ENCODE measurements at places on chromosomes 11 and 22.
A peak's percentile ranks its signal among the peaks of the same experiment; 100 is the strongest.

- no peak for ATAC-seq
Measured at GRCh38 chr22:42330170-42330569, 59.7 kb upstream of the TCF20 start.

- ATAC-seq, result peak; percentile 48
Measured at GRCh38 chr11:120709808-120710207, 198.3 kb downstream of the GRIK4 start.

DNA sequence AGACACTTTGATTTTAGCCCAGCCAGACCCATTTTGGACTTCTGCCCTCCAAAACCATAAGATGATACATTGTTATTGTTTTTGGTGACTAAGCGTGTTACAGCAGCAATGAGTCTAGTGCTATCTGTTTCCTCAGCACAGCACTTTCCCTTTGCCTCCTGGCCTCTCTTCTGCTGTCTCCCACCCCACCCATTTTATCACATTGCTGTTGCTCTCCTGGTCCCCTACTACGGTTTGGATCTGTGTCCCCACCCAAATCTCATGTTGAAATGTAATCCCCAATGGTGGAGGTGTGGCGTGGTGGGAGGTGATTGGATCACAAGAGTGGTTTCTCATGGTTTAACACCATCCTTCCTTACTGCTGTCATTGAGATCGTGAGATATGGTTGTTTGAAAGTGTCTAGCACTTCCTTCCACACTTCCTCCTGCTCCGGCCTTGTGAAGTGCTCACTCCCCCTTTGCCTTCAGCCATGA is 59.8 kb upstream of the CD82 start:
- no peak for ATAC-seq

DNA sequence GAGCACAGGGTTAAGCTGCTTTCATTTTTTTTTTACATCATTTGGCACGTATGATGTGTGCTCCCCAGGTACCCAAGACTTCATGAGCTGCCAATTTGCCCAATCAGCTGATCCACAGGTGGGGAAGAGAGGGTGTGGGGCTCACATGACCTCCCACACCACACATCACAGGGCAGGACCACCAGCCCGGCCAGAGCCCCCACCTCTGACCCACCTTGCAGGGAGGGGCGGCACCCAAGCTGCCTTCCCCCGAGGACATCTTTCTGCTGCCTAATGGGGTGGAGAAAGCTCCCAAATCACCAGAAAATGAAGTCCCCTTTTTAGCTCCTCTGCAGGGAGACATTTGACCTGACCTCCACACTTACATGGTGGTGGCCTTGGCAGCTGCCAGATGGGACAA is 119.8 kb downstream of the MPPED1 start:
- ATAC-seq, result no peak

GRCh38 chr22:48319321-48320047 is 1508.2 kb downstream of the BRD1 start:
- no peak for ATAC-seq

DNA sequence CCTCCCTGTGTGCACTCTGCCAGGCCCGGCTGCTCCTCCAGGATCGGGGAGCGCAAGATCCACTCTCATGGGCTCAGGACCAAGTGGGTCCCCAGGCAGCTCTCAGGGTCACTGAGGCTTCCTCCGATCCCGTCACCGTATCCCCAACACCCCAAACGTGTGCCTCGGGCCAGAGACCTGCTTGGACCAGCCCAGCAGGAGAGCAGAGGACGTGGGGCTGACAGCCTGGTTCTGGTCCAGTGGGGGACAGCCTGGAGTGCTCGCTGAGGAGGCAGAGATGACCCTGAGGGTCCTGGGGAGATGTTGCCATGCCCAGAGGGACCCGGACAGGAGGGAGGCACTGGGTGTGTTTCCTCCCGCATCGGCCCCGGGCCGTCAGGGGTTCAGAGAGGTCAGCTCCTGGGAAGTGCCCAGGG is 1402.6 kb downstream of the BRD1 start:
- ATAC-seq, result no peak

DNA sequence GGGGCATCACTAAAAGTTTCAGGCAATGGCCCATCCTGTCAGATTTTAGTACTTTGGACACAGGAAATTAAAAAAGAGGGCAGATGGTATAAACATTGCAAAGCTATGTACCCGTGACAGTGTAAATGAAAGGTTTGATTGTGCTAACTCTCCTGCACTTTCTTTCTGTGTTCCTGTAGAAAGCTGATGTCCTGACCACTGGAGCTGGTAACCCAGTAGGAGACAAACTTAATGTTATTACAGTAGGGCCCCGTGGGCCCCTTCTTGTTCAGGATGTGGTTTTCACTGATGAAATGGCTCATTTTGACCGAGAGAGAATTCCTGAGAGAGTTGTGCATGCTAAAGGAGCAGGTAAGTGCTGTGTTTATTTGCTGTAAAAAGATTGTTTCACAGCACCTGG is 10.3 kb downstream of the CAT start:
- ATAC-seq, result peak; percentile 45

DNA sequence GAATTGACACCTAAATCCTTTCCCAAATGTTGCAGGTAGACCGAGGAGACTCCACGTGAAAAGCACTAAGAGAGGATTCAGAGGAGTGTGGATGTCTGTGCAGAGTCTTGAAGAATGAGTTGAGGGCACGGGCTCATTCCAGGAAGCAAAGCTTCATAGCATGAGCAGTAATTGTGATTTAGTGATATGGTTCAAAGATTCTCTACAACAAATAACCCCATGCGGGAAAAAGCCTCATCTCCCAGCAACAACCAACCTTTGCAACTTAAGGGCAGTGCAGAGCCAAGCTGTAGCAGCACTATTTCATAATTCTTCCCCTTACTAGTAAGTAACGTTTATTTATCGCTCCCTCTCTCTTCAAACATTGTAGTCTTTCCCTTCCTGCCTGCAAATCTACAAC is 87.5 kb upstream of the CLMP start:
- no peak for ATAC-seq

DNA sequence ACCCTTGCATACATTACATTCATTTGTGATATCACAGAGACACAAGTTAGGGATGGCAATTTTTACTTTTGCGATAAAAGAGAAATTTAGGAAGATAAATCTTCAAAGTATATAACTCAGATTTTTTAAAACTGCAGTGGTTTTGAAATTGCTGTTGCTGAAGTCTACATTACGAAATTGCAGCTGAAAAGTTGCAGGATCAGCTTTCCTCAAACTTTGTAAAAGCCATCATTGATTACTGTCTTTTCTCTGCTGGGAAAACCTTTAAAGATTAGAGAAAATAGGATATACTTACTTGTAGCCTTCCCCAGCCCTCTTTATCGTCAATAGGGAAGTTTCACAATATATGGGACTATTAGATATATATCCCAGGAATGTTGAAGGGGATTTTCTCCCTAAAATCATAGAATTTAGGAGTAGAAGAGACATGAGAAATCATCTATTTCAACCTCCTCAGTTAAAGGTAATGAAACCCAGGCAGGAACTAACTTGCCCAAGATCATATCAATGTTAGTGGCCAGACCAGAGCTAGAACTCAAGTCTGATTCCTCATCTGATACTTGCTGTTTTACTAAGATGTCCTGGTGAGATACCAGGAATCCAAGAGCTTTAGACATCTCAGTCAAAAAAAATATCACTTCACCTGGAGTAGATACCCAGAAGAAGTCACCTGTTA is 10.4 kb upstream of the AGBL2 start:
- no peak for ATAC-seq

DNA sequence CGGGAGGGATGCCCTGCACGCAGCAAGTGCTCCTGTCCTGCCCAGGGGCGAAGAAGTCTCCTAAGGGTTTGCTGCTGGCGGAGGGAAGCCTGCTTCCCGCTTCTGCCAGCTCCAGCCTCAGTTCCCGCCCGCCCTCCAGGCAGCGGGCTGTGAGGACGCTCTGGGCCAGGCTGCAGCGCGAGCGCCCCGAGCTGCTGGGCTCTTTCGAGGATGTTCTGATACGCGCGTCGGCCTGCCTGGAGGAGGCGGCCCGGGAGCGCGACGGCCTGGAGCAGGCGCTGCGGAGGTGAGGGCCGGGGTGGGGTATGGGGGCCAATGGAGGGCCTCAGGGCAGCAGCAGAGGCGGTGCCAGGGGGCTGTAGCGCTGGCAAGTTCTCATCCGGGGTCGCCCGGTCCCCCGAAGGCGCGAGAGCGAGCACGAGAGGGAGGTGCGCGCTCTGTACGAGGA is 2.2 kb downstream of the CRACR2B start:
- ATAC-seq, result peak; percentile 0

DNA sequence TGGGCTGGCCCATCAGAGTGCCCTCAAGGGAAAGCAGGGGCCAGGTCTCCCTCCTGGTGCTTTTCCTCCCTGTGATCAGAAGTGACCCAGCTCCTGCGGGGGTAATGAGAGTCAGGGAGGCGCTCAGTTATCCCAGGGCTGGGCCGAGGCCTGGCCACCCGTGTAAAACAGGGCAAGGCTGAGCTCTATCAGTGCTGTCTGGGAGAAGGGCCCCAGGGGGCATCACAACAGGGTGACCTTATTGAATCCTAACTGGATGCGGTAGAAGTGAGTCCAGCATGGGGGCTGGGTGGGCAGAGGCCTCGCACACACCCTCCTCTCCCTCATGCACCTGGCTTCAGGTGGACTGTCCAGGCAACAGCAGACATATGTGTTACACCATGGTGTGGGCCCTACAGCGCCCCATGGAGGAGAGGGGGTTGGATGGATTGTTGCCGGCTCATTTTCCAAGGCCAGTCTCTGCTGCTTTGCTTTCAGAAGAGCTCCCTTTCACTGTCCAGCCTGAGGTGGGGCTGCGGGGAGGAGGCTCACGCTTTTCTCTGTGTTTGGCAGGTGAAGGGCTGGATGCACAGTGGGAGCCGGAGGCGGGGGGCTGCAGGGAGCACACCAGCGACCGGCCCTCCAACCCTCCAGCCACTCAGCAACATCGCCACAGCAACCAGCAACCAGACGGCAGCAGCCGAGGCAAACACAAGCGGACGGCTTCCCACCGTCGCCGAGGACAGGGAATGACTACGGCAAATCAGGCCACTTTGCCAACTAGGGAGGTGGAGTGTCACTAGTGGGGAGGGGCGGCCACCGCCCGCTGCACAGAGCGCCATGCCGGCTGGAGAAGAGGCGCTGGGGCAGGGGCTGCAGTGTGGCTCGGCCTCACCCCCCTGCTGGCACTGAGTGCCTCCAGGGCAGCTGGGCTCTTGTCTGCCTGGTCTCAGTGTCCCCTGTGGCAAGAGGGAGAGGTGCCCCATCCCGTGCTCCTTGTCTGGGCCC is 24.7 kb downstream of the GNAZ start:
- no peak for ATAC-seq

GRCh38 chr22:32469799-32470212 is 4.8 kb upstream of the FBXO7 start:
- no peak for ATAC-seq

DNA sequence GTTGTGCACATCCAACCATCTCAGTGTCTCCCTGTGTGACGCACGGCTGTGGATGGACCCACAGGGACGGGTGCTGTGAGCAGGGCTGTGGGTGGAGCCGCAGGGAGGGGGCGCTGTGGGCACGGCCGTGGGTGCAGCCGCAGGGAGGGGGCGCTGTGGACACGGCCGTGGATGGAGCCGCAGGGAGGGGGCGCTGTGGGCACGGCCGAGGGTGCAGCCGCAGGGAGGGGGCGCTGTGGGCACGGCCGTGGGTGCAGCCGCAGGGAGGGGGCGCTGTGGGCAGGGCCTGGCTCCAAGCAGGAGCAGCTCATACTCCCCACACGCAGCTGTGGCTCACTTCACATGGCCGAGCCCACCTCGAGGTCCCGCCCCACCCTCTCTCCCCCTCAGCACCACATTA is 6.0 kb upstream of the MAPK11 start:
- ATAC-seq, result peak; percentile 75

- ATAC-seq, result no peak
Measured at GRCh38 chr11:27291302-27291889, 71.6 kb downstream of the CCDC34 start.

GRCh38 chr11:45031912-45032519 is 81.3 kb upstream of the TP53I11 start:
- peak; percentile 75 for ATAC-seq

GRCh38 chr11:91686281-91686680 is 538.3 kb upstream of the FAT3 start:
- ATAC-seq, result no peak

- ATAC-seq, result no peak
Measured at GRCh38 chr11:110317516-110317932, 21.1 kb upstream of the RDX start.

DNA sequence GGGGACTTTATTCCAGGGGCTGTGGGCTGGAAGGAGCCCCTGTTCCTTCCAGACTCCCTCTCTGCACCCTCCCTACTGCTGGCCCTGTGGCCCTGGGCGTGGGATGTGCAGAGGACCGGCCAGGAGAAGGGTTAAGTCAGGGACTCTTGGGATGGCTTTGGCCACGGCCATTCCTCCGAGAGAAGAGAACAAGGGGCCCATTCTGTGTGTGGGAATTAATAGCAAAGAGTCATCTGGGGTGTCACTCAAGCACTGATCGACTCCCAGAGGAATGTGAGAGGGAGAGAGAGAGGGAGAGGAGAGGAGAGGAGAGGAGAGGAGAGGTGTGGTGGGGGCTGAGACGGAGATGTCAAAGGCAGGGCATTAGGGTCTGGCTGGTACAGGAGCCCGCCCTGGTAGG is 14.2 kb upstream of the SOX10 start:
- ATAC-seq, result no peak

- ATAC-seq, result no peak
Measured at GRCh38 chr11:1478544-1478943, 8.0 kb downstream of the MOB2 start.

DNA sequence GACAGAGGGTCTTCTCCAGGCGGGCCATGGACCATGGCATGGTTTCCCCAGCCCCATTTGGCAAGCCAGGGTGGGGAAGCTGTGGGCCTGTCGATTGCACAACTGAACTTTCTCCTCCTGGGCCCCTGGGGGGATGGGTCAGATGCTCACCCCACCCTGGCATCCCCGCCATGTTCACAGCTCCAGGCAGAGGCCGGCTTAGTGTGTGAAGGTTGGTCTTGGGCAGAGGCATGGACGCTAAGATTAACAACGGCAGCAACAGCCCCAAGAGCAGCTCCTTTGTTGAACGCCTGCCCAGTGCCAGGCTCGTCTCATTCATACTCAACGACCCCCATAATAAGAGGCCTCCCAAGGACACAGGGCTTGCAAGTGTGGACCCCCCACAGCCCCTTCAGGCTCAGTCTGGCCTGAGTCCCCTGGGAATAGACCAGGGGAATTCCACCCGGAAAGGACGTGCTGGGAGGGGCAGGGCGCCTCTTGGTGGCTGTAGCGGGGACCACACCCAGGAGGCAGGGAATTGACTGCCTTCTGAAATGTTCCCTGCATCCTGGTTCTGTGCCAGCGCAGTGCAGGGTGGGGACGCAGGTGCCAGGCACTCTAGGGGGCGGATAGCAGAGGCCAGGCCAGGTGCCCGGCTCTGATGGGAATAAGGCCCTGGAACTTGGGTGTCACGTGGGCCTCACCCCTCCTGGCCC is 8.3 kb downstream of the TSPO start:
- no peak for ATAC-seq

GRCh38 chr11:119346605-119347004 is at the start of gene MFRP:
Gene MFRP (minus strand): TSS chr11:119346705. CDS start chr11:119346513, 192 bp downstream.
- no peak for ATAC-seq
